ENCODE measurements at places on chromosomes 12 and 14.

GRCh38 chr14:105102361-105102870 is 37.2 kb upstream of the GPR132 start:
- DNase-seq = no peak

DNA sequence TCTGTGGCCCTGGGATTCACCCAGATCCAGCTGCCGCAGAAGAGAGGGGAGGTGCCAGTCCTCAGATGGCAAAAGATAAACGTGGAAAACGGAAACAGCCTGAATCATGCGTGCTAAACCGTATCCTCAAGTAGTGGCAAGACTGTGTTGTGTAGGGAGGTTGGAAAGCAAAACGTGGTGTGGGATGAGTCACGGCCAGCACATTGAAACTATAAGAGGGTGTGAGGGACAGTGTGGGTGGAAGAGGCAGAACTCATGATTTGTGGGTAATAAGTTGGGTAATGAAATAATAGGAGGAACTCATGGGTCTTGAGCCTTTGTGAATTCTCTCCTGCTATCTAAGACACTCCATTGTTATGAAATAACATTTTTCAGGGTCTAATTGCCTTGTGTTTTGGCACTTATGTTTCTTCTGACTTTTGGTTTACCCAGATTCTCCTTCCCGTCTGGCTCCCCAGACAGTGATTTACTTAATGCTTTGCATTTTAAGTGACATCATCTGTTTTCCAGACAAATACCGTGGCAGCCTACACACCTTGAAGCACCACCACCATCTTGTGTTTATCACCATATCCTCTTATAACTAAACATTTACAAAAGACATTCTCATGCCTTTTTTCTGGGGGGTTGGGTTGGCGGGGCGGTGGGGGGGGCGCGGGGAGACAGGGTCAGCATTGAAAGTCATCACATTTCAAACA is 62.3 kb upstream of the PTCSC3 start:
- DNase-seq = no peak

DNA sequence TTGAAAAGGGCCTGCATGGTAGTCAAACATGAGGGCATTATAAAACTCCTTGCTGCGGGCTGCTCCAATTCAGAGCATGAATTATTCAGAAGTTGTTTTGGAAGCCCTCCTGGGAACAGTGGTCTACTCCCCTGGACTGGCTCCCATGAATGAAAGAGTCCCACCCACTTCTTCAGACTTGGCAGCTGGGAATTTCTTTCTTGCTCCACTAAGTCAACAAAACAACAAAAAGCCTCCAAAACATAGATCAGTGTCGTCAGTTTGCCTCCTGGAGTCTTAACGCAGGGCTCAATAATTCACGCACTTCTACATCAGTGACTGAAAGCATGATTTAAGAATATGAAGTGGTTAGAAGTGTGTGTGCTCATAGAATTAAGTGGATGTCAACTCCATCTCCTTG is 37.9 kb downstream of the AKAP6 start:
- no peak for DNase-seq

DNA sequence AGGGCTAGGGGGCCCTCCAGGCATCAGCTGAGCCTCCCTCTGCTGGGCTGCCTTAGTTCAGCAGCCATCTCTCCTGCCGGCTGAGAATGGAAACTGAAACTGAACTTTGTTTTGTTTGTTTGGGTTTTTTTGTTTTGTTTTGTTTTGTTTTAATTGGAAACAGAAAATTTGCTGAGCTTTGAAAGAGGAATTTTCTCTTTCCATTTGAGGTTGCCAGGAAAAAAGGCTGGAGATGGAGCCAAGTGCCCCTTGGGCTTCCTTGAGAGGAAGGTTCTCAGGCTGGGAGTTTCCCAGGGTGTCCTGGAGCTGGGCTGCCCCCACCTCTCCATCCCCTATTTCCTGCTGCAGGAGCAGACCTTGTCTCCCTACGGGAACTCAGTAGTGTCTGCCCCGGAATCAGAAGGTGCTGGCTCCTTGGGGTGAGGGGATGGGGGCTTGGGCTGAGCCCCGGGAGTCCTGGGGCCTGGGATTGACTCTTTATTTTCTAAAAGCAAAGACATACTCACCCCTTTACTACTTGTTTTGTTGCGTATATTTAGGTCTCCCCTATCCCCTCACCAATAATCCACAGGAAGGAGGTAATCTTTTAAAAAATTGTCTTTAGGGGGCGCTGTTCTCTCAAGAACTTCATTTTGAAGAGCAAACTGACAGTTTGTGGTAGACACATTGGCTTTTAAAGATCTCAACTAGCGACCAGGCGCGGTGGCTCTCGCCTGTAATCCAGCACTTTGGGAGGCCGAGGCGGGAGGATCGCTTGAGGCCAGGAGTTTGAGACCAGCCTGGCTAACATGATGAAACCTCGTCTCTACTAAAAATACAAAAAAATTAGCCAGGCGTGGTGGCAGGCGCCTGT is 21.3 kb upstream of the OASL start:
- no peak for DNase-seq

- no peak for DNase-seq
These were observed 4.8 kb downstream of the GMPR2 start for GRCh38 chr14:24237463-24237955.

GRCh38 chr12:69189378-69189978 is 49.9 kb upstream of the CPSF6 start:
- DNase-seq = no peak

DNA sequence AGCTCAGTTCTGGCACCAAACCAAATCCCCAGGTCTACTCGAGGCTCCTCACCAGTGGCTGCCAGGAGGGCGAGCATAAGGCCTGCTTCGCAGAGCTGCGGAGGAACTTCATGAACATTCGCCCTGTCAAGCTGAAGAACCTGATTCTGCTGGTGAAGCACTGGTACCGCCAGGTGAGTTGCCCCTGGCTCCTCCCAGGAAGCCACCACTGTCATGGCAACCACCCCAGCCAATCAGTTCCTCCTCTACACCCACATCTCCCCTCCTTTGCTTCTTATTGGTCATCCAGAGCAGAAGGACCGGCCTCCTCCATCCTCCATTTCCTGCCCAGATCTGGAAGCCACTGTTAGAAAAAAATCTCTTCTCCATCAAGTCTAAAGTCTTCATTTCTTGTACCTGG is 17.2 kb upstream of the OAS2 start:
- no peak for DNase-seq

GRCh38 chr14:69501423-69501838 is 16.9 kb downstream of the PLEKHD1 start:
- no peak for DNase-seq

GRCh38 chr14:66284346-66284745 is 201.8 kb upstream of the CCDC196 start:
- DNase-seq = peak; percentile 10
